ENCODE measurements at places on chromosomes 2 and 18.
A peak's percentile ranks its signal among the peaks of the same experiment; 100 is the strongest.

DNA sequence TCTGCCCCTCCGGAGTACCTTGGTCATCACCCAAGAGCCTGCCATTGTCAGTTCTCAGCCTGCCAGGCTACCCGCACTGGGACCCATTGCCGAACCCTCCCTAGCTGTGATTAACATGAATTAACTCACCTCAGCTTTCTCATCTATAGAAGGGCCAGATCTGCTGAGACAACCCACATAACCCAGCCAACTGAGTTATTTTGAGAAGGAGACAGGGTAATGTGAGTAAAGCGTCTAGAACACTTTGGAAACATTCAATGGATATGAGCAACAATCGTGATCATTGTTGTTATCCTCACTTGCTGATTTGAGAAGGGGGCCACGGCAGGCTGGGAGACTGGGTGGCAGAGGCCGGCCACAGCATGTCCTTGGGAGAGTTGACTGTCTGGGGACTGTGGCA is 196.8 kb downstream of the GLI2 start:
- DNase-seq: no peak

GRCh38 chr18:9081940-9082339 is 20.6 kb upstream of the NDUFV2 start:
- DNase-seq: no peak

DNA sequence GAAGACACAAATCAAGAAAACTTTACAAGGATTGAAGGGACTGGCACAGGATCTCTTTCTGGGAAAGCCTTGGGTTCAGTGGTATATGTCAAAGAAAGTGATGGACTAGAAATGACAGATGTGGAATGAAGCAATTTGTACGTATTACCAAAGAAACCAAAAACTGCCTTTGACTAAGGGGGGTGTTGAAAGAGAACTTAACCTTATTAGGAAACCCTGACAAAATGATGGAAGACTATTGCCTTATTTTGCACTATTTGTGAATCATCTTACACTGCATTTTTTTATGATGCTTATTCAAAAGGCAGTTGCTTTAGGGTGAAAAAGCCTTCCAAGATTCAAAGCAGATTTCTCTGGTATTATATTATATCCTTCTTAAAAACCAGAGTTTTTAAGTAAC is 4.0 kb downstream of the TSGA10 start:
- no peak for DNase-seq

DNA sequence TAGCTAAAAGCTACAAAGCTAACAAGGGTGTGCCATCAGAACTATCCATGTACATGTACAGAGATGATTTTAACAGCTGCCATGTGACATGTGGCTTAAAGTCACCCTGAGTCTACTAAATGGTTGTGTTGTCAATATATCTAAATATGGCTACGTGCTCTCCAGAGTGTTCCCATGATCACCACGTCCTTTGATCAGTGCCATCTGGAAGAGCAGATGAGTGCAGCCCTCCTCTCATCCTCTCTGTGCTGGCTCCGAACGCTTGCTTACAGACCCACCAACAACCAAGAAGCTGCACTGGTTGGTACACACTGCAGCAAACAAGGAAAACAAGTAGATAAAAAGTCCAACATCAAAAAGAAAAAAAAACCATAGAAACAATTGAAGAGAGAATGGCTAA is 88.6 kb upstream of the NARS1 start:
- no peak for DNase-seq

- no peak for DNase-seq
Observed at GRCh38 chr18:9578306-9578705, 36.1 kb downstream of the PPP4R1 start.

DNA sequence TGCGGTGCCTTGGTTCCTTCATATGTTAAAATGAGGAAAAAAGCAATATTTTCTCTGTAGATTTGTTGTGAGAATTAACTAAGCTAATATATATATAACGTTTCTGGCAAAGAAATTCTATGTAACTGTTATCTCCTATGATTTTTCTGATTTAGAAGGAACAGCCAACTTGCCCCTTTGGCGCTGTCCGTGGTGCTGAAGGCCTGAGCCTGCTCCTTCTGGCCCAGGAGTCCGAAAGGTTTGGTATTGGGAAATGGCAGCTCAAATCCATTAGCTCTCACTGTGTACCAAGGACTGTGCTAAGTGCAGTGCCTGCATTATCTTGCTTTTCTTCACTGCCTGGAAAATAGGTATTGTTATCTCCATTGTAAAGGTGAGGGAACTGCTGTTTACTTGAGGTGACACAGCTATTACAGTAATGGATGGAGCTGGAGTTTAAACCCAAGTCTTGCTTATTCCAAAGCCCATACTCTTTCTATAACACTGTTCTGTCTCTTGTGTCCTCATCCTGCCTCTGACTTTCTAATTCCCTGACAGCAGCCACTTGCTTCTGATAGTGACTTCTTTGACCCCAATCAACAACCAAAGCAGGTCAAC is 52.2 kb downstream of the C1QL2 start:
- peak; percentile 11 for DNase-seq

- DNase-seq: no peak
Observed at GRCh38 chr18:48948112-48949049, 2.4 kb downstream of the SMAD7 start.

- DNase-seq: no peak
Observed at GRCh38 chr2:140734992-140735391, 1395.8 kb downstream of the LRP1B start.

- DNase-seq: no peak
Observed at GRCh38 chr18:3916082-3916481, 466.1 kb downstream of the TGIF1 start.

DNA sequence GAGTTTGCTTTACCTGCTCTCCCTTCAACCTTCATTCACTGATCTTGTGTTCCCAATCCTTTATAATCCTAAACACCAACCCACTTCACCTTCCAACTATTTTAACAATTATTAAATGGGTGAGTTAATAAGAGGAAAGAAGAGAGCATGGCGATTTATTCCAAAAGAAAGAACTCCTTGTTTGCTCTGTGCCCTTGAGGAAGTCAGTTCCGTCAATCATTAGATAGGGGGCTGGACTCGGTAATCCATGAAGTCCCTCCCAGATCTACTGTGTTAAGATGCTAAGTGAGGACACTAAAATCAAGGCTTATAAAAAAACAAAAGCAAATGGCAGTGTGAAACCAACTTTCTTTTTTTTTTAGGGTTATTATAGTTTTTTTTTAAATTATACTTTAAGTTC is 589.9 kb downstream of the XIRP2 start:
- DNase-seq: no peak

GRCh38 chr2:85178980-85179411 is 45.8 kb downstream of the TCF7L1 start:
- no peak for DNase-seq

DNA sequence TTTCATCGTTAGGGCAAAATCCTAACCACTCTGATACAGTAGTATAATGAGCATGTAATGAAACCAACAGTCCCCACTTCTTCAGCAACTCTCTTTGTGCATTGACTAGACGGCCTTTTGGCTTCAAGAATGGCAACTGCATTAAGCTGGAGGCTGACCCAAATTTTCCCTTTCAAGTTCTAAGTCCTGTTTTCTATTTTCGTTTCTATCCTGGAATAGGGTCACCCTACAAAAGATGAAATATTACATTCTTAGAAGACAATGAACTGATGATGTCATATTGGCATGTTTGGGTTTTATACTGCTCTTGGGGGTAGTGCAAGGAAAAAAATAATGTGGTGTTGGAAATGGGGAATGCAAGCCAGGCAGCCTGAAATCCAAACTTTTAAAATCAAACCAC is 254.4 kb downstream of the ETAA1 start:
- no peak for DNase-seq
